ENCODE measurements at places on chromosomes 3 and 15. TPM values are rescaled to one million over a fixed set of nuclear protein-coding genes. Genes with fewer than 3 reads are reported as not detected.

The GRM2 gene
- total RNA-seq, result 0.32 TPM

The RETNLB gene
- not detected for total RNA-seq

The ARIH1 gene
- total RNA-seq, result 172 TPM

The SCN11A gene
- 0.18 TPM for total RNA-seq

- DNase-seq, result no peak
These were observed 762.3 kb downstream of the TUSC7 start for GRCh38 chr3:117471831-117472230.

- DNase-seq, result no peak
These were observed 50.7 kb downstream of the CSNK1G1 start for GRCh38 chr15:64305261-64305660.

DNA sequence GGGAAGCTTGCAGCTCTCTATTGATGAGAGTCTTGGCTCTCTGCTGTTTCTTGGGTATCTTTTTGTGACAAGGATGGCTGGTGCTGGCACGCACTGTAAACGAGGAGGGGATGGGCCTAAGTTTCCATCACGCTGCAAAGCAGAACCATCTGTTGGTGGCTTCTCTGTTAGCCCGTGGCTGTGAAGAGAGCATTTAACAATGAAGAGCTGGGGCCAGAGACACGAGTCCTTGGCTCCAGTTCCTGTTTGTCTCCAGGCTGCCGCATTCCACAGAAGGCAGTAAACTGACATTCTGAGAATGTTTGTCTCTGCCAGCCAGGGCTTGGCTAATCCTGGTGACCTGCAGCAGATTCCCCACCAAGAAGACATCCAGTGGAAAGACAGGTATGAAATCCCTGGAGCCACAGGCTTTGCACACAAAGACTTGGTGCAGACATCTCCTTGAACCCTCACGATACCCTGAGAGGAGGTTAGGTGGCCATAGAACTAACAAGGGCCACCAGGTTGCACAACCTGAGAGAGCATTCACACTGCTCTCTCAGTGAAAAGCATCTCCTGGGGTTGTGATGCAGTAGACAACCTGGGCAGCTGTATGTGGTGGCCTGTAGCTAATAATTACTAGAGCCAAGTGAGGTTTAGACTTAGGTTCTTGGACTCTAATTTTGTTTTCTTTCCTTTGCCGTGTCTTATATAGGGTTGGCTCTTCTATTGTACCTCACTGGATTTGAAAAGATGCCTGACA lies 130.9 kb downstream of the ASB7 start:
- DNase-seq, result no peak

All from osteocyte (in vitro differentiated cells).